ENCODE measurements at places on chromosomes 11 and 22.

DNA sequence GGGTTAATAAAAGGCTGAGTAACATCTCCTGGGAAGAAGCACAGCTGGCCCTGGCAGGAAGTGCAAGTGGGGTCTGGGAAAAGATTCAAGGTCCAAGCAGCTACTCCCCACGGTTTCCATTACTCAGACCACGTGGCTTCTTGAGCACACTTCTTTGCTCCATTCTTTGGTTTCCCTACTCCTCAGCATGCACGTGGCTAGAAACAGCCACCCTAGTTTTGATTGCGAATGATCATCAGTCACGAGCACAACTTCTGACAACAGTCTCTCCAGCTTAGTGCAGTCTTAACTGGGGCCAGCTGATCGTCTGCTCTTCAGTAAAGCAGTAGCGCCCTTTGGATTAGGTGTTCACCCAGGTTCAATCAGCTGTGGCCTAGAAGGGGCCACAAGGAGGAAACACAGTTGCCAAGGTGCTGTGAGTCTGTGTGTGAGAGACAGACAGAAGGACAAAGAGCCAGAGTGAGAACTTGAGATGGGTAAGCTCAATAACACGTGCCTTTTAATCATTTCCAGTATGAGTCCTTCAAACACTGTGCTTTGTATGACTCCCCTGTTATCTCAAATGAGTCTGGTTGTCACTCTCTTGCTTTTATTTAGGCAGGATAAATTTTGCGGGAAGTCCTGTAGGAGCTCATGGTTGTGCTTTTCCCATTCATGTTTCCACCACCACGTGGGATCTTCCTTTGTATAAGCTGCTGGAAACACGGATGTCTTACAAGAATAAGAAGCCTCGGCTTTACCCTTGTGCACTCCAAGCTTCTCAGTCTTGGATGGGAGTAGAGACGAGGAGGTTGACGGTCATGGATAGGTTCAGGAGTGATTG lies 901 bp upstream of the PARVA start:
- DNase-seq = no peak

DNA sequence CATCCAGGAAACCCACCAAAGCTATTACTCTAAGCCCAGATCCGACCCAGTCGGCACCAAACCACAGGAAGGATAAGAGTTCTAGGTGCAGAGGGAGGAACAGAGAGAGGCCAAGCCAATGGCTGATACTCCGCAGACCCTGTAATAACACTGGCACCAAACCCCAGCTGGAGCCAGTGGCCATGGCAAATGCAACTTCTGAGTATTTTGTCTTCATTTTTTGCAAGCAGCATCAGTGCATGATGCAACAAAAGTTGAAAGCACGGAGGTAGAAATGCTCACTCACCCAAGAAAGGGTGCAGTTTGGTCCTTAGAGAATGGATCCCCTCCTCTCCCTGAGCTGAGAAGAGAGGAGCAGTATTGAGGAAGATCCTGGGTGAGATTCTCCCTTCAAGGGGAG lies 2.8 kb downstream of the TMEM121B start:
- DNase-seq = no peak

GRCh38 chr22:39133871-39134270 lies 18.6 kb downstream of the CBX7 start:
- DNase-seq = no peak

DNA sequence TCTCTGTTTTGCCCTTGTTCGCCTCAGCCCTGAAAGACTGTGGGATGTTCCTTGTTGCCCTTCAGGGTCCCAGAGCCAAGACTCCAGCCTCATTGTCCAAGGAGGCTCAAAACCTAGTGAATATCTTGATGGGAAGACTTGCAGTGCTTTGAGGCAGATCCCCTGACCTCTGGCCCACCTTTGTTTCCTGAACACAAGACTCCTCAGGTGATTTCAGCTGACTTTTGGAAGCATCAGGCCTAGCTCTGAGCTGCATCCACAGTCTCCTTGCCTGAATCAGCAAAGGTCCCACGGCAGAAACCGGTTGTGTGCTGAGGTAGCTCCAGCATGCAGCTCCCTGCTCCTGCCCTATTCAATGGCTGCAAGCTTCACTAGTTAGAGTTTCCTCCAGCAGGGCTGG lies 159.3 kb upstream of the B3GAT1 start:
- DNase-seq = no peak

DNA sequence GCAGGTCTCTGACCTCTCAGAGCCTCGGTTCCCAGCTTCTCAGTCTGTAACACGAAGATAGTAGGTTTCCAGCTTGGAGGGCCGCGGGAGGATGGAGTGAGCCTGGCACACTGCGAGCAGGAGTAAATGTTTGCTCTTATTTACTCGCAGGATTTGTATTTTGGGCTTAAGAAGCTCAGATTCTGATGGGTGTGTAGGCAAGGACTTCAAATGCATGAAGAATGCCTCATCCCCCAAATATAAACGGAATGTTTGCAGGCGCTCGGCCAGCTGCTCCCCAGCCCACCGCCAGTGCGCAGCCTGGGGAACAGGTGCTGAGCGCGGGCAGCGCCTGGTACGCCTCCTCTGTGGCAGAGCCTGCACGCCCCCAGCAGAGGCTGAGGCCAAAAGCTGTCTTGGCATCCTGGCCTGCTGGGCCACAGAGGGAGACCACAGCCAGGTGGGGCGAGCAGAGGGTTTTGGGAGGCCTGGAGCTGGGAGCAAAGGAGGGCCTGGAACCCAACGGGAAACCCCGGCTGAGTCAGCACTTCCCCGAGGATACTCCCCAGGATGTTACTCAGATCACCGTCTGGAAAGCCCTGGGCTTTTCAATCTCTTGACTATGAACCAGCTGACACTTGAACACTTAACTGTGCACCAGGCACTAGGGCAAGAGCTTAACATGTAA lies 9.4 kb downstream of the EHD1 start:
- DNase-seq = no peak

- no peak for DNase-seq
Observed at GRCh38 chr11:111642542-111642941, 40.3 kb downstream of the SIK2 start.

DNA sequence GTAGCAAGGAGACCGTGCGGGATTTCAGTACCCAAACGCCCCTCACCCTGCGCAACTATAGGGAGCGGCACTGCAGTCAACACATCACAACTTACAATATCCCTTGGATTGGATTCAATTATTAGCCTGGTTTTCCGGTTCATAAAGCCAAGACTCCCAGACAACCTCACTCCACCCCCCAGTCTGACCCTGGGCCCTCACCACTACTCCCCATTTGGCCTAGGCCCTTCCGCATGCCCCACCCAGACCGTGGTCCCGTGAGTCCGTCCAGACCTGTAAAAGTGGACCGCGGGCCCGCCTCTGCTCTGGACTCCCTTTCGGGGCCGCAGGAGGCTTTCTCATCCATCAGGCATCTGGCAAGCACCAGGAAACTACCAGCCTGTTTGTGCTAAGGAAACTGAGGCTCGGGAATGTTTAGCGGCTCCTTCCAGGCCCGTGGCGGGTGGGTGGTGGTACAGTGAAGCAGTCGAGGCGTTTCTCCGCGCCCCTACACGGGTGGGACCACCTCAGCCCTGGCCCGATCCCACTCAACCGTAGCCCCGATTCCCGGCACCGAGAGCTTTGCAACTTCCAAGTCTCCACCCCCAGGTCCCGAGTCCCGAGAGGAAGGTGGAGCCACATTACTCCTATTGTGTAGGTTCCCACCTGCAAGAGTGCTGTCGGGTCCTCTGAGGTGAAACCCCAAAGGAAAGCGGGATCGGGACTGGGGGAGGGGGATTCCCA lies 679 bp upstream of the DPP3 start:
- DNase-seq = no peak

GRCh38 chr22:35912658-35913057 lies 116.0 kb downstream of the RBFOX2 start:
- DNase-seq = no peak

- DNase-seq = no peak
Observed at GRCh38 chr22:44536411-44536810, 38.4 kb upstream of the RTL6 start.

DNA sequence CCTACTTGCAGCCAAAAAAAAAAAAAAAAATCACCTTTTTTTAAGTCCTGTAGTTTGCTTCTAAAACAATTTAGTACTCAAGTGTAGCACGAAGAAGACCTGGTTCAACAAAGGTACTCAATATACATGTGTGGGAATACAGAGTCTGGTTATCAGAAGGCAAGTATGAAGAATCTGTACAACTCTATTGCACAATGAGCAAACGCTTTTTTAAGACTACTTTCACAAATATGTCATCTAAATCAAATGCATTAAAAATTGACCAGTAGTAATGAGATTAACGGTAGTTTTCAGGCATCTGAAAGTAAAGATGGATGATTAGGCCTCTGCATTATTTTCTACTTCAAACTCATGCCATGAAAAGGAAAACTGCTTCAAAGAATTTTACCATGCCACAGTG lies 9.5 kb downstream of the CHORDC1 start:
- DNase-seq = no peak

DNA sequence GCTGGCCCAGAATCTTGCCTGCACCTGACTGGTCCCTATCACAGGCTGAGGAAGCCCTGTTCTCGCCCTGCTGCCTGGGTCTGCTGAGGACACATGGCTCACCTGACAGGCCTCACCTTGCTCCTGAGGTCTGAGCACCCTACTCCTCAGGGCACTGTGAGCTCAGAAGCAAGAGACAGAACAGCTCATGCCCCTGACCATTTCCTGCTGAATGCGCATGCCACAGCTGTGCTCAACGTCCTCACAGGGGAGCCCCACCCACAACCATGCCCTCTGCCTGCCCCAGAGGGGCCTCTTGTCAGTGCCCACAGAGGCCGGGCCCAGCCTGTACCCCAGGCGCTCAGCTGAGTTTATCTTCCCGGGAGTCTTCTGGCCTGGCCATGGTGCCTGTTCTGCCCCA lies 2.8 kb upstream of the TSPO start:
- no peak for DNase-seq

All from stimulated activated CD4-positive, alpha-beta T cell treated with anti-CD3 and anti-CD28 coated beads, Interleukin-2, amount 100 ng/mL, for 4 hours (primary cell).